ENCODE measurements at places on chromosomes 16 and 17.
A peak's percentile ranks its signal among the peaks of the same experiment; 100 is the strongest.

- DNase-seq = no peak
Measured at GRCh38 chr17:17994271-17995069, 21.8 kb downstream of the DRC3 start.

DNA sequence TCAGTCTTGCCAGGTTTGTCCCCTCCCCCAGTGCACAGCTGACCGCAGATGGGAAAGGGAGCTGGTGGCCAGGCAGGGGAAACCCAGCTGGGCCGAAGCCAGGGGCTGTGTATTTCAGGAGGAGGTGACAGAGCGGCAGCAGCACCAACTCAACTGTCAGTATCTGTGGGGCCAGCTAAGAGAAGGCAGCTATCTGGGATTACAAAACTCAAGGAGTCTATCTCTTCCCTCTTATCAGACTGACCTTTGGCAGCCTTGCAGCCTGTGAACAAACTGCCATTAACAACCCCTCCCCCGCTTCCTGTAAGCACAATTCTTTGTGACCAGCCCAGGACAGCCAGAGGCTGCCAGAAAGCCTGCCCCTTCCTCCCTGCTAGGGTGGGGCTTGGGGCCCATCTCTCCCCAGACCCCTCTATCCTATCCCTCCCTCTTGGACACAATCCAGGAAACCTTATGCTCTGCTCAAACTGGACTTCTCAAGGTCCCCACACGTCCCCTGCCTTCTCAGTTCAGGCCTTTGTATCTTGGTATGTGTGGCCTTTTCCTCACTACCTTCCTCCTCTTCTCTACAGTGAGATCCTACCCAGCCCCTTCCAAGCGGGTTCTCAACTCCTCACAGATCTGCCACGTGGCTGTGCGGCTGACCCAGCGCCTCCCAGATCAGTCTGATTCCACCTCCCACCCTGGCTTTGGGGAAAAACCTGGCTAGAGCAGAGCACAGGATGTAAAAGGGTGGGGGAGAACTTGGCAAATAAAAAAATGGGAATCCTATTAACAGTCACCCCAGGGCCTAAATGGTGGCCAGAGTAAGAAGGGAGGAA is 10.5 kb downstream of the ST3GAL2 start:
- DNase-seq = no peak

DNA sequence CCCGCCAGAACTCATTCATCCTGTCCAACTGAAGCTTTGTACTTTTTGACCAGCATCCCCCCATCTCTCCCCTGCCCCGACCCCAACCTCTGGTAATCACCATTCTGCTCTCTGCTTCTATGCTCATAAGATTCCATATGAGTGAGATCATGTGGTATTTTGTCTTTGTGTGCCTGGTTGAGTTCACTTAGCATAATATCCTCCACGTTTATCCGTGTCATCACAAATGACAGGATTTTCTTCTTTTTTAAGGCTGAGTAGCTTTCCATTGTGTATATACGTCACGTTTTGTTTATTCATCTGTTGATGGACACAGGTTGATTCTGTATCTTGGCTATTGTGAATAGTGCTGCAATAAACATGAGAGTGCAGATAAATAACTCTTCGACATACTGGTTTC is 278.9 kb downstream of the SNX29 start:
- DNase-seq = no peak

DNA sequence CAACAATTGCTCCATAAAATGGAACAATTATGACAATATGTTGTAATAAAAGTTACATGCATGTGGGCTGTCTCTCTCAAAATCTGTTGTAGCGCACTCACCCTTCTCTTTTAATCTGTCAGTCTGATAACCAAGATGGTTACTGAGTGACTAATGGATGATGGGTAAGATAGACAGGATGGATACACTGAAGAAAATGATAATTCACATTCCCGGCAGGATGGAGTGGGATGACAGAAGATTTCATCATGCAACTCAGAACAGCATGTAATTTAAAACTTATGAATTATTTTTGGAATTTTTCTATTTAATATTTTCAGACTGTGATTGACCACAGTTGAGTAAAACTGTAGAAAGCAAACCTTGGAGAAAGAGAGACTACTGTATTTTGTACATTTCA is 30.5 kb downstream of the CDH13 start:
- no peak for DNase-seq

DNA sequence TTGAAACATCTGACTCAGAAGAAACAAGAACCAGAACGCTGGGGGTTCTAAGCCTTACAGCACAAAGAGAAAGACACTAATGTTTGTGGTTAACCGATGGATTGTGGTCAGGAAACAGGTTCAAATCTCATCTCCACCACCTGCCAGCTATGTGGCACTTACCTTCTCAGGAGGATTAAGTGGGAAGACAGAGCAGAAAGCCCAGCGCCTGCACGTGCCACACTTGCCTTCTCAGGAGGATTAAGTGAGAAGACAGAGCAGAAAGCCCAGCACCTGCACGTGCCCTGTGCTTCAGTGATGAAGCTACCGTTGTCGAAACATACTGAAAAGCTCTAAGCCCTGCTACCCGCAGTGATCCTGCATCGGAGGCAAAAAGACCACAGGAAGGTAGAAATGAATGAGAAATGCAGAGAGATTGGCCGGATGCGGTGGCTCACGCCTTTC is 90.6 kb downstream of the NXN start:
- no peak for DNase-seq

DNA sequence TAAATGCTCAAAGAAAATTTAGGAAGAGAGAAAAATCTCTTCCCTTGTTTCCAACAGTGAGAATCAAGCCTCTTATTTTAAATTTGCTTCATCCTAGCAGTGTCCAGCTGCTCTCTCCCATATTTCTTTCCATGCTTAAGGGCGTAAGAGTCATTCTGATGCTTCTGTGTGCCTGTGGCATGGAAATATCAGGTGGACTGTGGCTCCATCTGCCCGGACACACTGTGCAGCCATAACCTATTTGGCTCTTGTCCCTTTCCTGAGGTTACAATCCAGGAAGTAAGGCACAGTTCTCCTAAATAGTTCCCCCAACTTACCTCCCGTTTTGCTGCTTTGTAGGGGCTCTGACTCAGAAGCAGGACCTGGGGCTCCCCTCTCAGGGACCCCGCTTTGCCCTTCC is 6.3 kb upstream of the KRT222 start:
- no peak for DNase-seq

DNA sequence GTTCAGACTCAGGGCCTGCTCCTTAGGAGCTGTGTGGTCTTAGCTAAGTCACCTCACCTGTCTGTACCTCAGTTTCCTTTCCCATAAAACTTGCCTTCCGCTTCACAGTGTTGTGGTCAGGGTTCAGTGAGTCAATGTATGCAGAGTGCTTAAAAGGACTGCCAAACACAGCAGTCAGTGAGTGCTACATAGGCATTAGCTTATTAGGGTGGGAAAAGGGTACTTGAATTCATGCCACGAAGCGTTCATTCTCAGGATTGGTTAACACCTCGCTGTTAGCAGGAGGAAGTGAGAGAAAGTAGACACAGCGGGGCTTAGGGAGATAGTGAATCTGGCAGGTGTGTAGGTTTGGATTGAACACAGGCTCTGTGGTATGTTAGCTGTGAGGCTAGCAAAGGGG is 155.2 kb downstream of the SHISA9 start:
- DNase-seq = no peak

- no peak for DNase-seq
Measured at GRCh38 chr17:29086628-29087332, 43.8 kb downstream of the PIPOX start.

- no peak for DNase-seq
Measured at GRCh38 chr16:63473725-63474124, 1437.5 kb upstream of the CDH8 start.

GRCh38 chr16:84712801-84713775 is 13.3 kb downstream of the USP10 start:
- no peak for DNase-seq

DNA sequence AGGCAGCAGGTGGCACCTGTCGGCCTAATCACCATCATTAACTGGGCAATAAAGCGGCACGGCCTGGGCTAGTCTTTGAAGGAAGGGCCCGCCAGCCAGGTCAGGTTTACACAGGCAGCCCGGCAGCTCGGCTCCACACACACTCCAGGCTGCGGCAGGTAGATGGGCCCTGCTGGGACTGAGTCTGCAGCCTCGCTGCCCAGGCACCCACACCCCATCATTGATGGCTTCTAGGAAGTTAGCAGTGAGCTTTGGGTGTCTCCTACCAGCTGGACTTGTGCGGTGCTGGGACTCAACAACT is 6.8 kb upstream of the FOXN1 start:
- no peak for DNase-seq

GRCh38 chr17:55402374-55402773 is 19.3 kb downstream of the MMD start:
- DNase-seq = no peak

DNA sequence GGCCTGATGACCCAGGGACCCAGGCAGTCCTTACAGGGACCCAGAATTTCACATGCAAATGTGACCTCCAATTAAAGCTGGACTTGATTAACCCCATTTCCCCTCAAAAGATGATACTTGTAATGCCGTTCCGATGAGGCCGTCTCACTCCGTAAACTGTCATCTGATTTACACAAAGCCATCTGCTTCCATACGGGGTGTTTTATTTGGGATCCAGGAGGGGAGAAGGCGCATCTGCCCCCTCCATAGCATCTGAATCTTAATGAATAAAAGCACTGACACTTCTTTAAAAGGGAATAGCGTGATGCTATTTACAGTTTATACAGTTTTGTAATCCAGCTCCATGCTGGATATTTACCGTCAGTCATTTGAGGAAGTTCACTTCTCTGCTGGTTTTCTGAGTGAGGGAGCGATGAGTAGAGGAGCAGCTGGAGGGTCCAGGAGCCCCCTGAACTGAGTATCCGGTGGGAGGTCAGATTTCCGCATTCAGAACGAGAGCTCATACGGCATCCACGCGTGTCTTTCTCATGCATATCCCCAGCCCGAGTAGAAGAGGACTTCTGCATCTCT is 452.7 kb downstream of the WWOX start:
- DNase-seq = no peak

GRCh38 chr17:29568331-29569244 is at the start of gene TP53I13:
TP53I13 (plus strand) TSS chr17:29568701; CDS start chr17:29568759, 58 bp downstream.
- DNase-seq = peak; percentile 91

DNA sequence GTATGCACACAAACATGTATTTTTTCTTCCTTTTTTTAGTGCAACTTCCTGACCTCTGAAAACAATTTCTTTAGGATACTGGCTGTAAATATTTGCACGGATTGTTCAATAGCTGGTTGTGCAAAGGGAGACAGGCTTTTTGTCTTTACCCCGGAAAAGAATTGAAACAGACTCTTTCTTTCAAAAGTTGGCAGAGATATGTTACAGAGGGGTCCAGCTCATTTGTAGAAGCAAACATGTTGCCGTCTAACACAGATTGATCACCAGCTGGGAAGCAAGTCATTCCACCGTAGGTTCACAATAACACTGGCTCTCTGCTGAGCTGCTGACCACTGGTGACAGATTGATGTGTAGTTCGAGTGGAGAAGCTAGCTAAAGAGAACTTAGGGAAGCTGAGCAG is 130.9 kb downstream of the STX8 start:
- DNase-seq = no peak

DNA sequence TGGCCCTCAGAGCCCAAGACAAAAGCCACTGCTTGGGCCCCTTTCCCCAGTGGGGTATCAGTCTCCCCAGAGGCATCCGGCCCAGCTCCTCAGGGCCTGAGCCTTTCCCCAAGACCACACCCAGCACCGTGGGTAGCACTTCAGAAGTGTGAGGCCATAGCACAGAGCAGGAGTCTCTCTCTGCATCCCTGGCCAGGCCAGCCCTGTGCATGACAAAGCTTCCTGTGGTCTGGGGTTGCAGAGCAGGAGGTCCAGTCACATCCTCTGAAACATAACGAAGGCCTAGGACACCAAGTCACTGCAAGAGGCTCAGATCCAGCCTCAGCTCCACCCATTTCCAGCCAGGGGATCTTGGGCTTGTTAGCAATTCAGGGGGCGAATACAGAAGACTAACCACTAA is 56.8 kb upstream of the ZNF423 start:
- DNase-seq = no peak

- no peak for DNase-seq
Measured at GRCh38 chr16:86088287-86088686, 189.3 kb downstream of the IRF8 start.

DNA sequence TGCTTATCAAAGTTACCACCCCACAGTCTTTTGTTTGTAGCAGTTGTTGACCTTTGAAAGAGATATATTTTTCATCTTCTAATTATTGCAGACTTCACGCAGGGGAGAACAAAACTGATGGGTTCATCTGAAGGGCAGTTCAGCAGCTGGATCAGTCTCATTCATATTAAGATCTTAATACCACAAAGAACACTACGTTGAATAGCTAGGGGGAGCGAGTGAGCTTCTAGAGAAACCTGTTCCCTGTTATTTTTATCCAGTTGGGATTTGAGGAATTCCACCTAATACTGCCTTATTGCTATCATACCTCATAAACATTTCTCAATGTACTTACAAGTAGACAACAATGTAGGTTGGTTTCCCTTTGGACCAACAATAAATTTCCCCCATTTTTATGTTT is 306.1 kb upstream of the KIF2B start:
- DNase-seq = no peak

DNA sequence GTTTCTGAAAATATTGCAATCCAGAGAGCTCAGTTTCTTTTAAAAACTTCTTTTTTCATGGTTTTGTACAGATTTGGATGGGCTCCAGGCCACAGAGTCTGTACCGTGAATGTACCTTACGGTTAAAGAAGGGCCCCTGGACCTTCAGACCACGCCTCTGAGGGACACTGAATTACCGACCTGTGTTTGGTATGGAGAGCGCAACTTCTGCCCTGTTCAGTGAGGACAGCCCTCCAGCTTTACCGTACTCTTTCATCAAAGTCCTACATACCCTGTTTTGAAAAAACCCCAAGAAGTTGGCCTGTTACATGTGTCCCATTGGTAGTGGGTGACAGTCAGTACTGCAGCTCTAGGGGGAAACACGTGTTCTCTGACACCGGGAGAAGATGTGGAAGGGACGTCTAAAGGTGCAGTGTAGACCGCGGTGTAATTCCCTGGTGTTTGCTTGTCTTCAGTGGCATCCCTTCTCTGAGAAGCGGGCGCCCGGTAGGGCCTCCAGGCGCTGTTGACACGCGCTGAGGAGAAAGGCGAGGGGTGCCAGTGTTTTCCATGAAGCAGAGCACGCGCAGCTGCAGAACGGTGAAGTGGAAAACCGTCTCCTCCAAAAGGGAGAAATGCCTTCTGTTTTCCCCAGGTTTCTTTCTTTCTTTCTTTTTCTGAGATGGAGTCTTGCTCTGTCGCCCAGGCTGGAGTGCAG is 6.2 kb downstream of the PGS1 start:
- DNase-seq = no peak

GRCh38 chr17:82424001-82424862 is 5.8 kb upstream of the OGFOD3 start:
- DNase-seq = peak; percentile 26

DNA sequence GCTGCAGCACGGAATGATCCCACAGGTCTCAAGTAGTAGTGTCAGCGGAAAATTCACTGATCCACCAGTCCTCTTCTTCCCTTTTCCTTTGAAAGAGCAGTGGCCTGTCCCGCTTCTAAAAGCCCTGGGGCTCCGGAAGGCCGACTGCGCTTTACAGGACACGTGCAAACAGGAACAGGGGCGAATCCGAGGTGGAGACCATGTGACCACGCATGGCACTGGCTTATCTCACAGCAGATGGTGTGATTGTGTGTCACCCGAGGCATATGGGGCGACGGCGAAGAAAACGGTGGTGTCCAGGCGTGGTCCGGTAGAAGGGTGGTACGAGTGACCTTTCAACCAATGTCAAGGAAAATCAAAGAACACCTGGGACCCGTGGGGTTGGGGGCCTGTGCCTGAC is 12.0 kb upstream of the KCNJ18 start:
- DNase-seq = no peak

- DNase-seq = no peak
Measured at GRCh38 chr17:34579979-34580684, 750 bp downstream of the TMEM132E start.

All from stimulated activated CD4-positive, alpha-beta T cell treated with anti-CD3 and anti-CD28 coated beads, Interleukin-1b, Interleukin-23, amount 100 ng/mL, for 24 hours (primary cell).